ENCODE measurements at places on chromosomes 5 and 9. TPM values are rescaled to one million over a fixed set of nuclear protein-coding genes. Genes with fewer than 3 reads are reported as not detected.

DNA sequence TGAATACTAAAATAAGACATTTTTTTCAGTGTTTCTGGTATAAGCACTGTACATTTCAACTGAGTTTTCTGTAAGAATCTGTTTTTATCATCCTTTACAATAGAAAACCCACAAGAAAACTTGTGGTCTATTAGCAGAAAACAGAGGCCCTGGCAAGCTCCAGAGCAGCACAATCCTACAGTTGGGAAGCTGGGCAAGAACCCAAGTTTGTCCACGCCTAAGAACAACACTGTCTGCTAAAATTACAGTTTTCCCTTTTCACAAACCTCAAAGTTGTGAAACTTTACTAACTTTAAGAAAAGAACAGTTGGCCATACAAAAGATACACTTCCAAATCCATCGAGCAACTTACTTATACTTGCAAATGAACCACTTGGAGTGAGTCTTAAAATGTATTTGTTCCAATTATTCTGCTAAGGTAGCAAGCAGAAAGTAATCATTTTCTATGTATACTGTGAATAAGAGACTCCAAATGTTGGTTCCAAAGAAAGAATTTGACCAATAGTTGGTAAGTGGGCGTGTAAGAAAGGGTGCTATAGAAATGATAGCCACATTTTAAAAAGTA is 982.0 kb upstream of the ARRDC3 start:
- no peaks in the 10 kb centered on the region for H3K4me1 ChIP-seq
- no peak overlapping the region for H3K4me3 ChIP-seq
- no peaks in the 10 kb centered on the region for H3K27me3 ChIP-seq
- H3K36me3 ChIP-seq = no peaks in the 10 kb centered on the region
- H3K27ac ChIP-seq = no peak overlapping the region
- no peak for DNase-seq

- H3K36me3 ChIP-seq = no peaks in the 10 kb centered on the region
- no peaks in the 10 kb centered on the region for H3K4me1 ChIP-seq
- H3K27ac ChIP-seq = no peak overlapping the region
- H3K27me3 ChIP-seq = peaks cover 3% of the 10 kb centered on the region
- DNase-seq = no peak
Measured at GRCh38 chr5:16568875-16569580, 47.8 kb downstream of the RETREG1 start.

- no peak for DNase-seq
- H3K36me3 ChIP-seq = no peaks in the 10 kb centered on the region
- no peak overlapping the region for H3K4me3 ChIP-seq
- H3K27me3 ChIP-seq = no peaks in the 10 kb centered on the region
Measured at GRCh38 chr9:6944896-6945295, 187.1 kb downstream of the KDM4C start.

The FBXW11 gene
- 23.6 TPM for total RNA-seq

- no peaks in the 10 kb centered on the region for H3K27me3 ChIP-seq
- no peaks in the 10 kb centered on the region for H3K4me1 ChIP-seq
- no peak overlapping the region for H3K27ac ChIP-seq
- no peak overlapping the region for H3K4me3 ChIP-seq
Measured at GRCh38 chr5:66013906-66014305, 87.5 kb downstream of the ERBIN start.

DNA sequence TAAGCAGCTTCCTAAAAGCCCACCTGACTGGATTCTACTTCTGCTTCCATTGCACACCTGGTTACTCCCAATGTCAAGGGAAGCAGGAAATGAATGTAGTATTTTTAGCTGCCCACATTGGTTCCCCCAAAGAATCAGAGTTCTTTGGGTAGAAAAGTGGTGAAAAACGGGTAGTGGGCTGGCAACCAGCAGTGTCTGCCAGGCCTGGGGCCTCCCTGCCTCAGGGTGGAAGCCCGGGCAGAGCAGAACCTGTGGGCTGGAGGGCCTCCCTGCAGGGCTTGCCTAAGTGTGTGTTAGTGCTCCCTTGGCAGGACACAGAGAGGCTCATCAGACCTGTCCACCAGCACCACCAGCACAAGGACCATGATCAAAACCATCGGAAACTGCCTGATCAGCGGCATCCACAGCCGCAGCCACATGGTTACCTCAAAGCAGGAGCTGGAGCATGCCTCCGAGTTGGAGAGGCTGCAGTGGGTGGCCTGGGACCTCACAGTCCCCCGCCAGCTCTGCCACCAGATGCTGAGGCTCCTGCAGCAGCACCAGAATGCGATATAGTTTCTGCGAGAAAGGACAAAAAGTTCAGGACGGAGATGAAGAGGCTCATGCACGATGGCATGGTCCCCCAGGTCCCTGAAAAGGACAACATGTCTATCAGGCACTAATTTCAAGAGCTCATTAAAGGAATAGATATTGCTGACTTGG is 72.2 kb downstream of the PTPDC1 start:
- no peaks in the 10 kb centered on the region for H3K27me3 ChIP-seq
- H3K27ac ChIP-seq = peak overlapping the region; percentile 64
- H3K4me3 ChIP-seq = no peak overlapping the region
- no peaks in the 10 kb centered on the region for H3K36me3 ChIP-seq

The PPP1R2B gene
- total RNA-seq = not detected

- H3K27ac ChIP-seq = no peak overlapping the region
- H3K27me3 ChIP-seq = no peaks in the 10 kb centered on the region
- H3K4me1 ChIP-seq = no peaks in the 10 kb centered on the region
- DNase-seq = no peak
Measured at GRCh38 chr9:74379718-74380117, 117.4 kb upstream of the RORB start.

Measured in K562 (cell line).